Fibroblast of mammary gland (primary cell): ENCODE measurements at places on chromosomes 16 and 17.

GRCh38 chr17:28335959-28336871 lies 654 bp downstream of the TNFAIP1 start:
- peak; percentile 79 for DNase-seq

DNA sequence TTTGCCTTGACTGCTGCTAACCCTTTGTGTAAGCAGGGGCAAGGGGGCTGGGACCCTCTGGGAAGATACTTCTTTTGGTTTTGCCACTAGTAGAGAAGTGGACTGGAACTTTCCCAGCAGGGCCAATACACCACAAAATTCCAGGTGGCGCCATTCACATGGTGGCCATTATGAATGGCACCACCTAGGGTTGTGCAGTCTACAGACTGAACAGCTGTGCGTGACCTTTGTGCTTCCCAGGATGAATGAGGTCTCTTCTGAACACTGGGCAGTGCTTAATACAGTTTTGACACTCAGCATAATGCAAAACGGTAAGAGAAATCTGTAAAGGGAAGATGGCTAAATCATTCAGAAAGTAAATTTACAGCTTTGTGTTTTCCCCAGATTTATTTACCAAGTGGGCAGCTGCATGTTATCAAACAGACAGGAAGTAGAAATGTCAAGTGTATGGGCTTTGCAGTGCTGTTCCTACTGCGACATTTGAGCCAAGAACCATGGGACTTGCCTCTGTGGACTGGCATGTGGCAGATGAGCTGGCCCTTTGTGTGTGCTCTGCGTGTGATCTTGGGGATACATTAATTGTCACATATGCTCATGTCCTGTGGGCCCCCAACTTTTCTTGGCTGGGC lies 9.2 kb downstream of the SYT17 start:
- DNase-seq: no peak

- DNase-seq: no peak
These were observed 82.8 kb downstream of the TBC1D16 start for GRCh38 chr17:79952901-79953300.

DNA sequence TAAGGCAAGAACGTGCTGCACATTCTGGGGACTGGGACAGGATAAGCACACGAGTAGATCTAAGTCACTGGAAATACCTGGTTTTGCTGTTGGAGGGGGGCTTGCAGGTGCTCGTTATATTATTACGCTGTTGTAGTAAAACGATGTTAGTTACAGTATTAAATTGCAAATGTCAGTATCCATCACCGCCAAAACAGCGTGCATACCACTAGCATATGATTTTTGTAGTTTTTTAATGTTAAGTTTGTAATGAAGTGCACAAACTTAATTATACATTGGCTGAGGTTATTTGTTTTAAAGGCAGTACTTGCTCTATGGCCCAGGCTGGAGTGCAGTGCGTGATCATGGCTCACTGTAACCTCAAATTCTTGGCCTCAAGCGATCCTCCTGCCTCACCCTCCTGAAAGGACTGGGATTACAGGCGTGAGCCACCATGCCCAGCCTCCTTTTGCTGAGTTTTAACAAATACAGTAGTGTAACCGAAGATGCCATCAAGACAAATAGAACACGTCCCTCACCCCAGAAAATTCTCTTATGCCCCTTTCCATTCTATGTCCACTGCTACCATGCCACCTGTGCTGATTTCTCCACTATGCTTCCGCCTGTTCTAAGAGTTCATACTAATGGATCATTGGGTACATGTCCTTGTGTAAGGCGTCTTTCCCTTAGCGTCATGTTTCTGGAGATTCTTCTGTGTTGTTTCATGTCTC lies 20.7 kb upstream of the CSNK1D start:
- DNase-seq: peak; percentile 57

GRCh38 chr17:81513753-81514488 lies 1.3 kb upstream of the ACTG1 start:
- peak; percentile 69 for DNase-seq

DNA sequence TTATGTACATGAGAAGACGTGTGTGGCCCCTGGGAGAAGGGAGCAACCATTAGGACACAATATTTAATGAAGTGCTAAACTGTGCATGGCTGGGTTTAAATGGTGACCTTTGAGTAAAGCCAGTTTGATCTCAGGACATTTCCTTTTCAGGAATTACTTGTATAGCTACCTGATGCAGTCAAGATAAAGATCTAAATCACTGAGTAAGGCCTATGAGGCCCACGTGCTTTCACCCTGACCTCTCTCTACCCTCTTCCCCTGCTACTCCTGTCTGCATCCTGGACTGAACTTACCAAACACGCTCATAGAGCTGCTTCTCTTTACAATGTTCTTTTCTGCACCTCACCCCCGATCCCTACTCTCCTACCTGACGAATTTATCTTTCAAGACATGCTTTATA lies 98.9 kb downstream of the GRIN2A start:
- DNase-seq: no peak

DNA sequence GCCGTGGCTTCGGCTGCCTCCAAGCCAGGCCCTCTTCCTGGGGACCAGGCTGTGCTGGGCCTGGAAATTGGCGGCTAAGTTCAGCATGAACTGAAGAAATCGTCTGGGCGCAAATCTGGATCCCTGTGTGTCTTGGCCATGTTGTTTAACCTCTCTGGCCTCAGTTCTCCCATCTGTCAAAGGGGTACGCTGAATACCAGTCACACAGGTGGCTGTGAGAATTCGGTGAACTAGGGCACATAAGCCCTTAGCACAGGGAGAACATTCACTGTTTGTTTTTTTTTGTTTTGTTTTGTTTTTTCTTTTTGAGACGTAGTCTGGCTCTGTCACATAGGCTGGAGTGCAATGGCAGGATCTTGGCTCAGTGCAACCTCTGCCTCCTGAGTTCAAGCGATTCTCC lies 19.0 kb downstream of the LASP1 start:
- DNase-seq: no peak

- no peak for DNase-seq
These were observed 17.1 kb downstream of the OSBPL7 start for GRCh38 chr17:47804461-47804860.

GRCh38 chr17:79090443-79091225 lies 16.0 kb downstream of the ENGASE start:
- DNase-seq: peak; percentile 16

GRCh38 chr17:82021107-82021899 lies 1.4 kb downstream of the CENPX start:
- DNase-seq: peak; percentile 76

- DNase-seq: peak; percentile 95
These were observed 80.7 kb downstream of the HS3ST3A1 start for GRCh38 chr17:13520899-13521572.

DNA sequence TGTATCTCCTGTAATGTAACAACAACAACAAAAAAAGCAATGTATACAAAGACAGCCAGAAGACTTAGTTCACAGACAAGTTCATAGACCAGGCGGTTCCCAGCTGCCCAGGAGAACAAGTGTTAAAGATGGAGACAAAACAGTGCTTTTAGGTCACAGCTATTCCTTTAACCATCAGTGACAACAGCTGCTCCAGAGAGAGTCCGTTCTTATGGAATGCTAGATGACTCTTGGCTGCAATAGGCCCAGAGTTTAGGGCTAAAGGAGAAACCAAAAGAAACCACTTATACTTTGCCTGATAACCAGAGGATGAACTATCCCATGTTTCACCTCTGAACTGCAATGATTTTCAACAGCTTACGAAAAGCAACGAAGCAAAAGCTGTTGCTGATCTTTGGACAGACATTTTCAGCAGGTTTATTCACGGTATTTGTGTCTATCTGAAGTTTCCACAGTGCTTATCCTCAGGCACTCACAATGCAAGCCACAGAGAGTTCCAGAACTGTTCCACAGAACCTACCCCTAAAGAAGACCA lies 6.0 kb downstream of the ZCCHC14 start:
- no peak for DNase-seq

DNA sequence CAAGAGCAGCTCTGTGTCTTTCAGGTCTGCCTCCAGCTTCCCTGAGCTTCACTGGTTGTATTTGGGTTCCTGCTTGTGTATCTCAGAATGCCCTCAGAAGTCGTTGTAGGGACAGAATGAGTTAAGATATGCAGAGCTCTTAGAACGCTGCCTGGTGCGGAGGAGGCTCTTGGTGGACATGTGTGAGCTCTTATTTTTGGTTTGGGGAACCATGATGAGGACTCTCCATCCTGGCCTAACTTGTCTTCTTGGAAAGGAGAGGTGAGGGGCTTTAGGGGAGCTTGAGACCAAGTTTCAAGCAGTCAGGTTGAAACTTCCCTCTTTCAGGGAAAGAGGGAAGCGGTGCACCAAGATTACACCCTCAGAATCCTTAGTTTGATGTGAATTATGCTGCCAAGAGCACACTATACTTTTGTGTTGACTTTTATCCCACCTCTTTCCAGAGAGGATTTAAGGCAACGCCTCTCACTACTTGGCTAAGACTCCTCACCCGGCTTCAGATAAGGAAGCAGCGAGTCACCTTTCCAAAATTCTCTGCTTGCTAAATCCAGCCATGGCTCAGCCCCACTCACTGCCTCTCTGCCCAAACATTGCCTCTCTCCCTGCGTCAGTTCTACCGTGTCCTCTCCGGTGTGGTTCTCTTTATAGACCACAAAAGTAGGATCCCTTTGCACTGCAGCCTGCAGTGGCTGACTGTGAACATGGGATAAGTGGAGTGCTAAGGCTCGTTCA lies 12.7 kb downstream of the CDK5RAP3 start:
- DNase-seq: no peak

DNA sequence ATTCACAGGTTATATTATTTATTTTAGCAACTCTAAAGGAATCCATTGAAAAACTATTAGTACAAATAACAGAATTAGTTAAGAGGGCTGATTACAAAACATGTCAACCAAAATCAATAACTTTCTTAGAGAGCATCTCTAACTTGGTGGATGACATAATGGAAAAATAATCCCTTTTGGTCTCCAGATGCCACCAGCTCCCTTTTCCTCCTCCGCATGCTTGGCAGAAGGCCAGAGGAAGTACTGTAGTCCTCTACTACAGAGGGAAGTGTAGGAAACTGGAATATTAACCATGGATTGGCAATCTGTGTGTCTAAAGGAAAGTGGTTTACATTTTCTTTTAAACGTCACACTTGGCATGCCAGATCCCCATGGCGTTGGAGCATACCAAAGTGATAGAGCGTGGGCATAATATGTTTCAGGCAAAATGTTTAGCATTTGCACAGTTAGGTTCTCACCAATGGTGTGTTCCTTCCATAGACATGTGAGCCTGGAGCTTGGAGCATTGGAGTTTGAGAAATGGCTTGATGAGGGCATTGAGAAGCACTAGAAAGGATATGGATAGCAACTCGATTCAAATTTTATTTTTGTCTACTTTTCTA lies 106.3 kb downstream of the PRKCB start:
- DNase-seq: no peak

- no peak for DNase-seq
These were observed 27.6 kb downstream of the SLC38A10 start for GRCh38 chr17:81267390-81268067.

GRCh38 chr17:610276-610675 lies 104.4 kb downstream of the VPS53 start:
- no peak for DNase-seq

DNA sequence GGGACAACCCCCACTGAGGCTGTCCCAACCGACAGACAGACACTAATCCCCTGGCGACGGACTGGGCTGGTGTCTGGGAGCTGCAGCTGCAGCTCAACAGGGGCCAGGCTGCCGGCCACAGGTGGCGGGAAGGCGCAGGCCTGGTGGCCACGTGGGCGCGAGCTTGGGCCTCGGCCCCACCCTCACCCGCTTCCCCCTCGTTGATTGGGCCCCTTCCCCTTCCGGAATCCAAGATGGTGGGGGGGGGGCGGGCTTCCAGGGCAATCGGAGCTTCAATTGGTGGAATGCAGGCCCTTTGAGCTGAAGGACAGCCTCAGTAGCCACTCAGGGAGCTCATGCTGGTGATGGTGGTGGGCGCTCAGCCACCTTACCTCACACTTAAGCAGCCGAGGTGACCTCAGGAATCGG lies 8.7 kb upstream of the TBX4 start:
- no peak for DNase-seq

- DNase-seq: no peak
These were observed 159.5 kb downstream of the RBFOX1 start for GRCh38 chr16:7492122-7492521.

- peak; percentile 45 for DNase-seq
These were observed 256.9 kb downstream of the C16orf95 start for GRCh38 chr16:87060034-87060986.

- no peak for DNase-seq
These were observed 543.7 kb upstream of the CDH11 start for GRCh38 chr16:65665586-65665985.

GRCh38 chr17:7611635-7612293 lies 2.9 kb downstream of the FXR2 start:
- DNase-seq: no peak

- DNase-seq: peak; percentile 49
These were observed 87.2 kb downstream of the MAP2K4 start for GRCh38 chr17:12107905-12108304.

GRCh38 chr17:67139784-67140665 lies 95.7 kb downstream of the CACNG1 start:
- peak; percentile 34 for DNase-seq
